Urothelium cell line (cell line): ENCODE measurements at places on chromosomes 16 and 17.

- DNase-seq: no peak
Measured at GRCh38 chr17:30443721-30444120, 33.5 kb upstream of the GOSR1 start.

DNA sequence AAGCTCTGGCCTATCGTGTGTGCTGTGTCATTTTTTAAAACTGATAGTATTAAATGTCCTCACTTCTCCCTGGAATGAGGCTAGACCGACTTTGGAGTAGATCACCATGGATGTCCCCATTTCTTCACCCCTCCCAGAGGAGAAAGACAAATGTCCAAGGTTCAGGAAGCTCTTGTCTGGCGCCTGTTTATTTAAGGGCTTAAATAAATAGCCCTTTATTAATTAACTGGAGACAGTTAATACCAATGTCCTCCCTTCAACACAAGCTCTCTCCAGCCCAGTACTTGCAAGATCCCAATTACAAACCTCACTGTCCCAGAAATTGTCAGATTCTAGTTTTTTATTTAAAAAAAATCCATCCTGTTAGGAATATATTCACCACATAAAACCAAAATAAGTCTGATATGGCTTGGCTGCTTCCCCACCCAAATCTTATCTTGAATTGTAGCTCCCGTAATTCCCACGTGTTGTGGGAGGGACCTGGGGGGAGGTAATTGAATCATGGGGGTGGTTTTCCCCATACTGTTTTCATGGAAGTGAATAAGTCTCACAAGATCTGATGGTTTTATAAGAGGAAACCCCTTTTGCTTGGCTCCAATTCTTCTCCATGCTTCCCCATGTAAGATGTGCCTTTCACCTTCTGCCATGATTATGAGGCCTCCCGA lies 344.4 kb downstream of the SHISA9 start:
- DNase-seq: no peak

- peak; percentile 24 for DNase-seq
Measured at GRCh38 chr17:30905742-30906100, 317 bp downstream of the TEFM start.

DNA sequence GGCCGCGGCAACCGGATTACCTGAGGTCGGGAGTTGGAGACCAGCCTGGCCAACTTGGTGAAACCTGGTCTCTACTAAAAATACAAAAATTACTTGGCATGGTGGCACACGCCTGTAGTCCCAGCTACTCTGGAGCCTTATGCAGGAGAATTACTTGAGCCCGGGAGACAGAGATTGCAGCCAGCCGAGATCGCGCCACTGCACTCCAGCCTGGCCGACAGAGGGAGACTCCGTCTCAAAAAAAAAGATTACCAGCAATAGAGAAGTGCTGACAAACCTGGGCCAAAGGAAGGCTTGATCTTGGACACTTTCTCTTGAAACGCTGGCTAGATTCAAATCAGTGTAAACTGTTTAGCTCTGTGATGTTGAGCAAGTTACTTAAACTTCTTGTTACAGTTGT lies 4.3 kb downstream of the MT1H start:
- DNase-seq: no peak

DNA sequence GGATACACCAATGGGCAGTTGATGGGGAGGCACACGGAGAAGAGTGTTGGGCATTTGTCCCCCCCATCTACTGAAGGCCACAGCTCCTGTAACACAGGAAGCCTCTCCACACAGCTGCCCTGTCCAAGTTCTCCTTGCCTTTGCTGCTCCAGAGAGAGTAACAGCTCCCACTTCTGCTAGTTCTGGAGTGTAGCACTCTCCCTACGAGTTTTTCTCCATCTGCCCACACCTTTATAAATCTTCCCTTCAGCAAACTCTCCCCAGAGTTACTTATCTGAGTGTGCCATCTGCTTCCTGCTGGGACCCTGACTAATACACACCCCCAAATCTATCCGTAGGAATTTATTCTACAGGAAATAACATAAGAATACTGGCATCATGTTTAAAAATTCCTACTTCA lies 42.6 kb upstream of the ERN1 start:
- DNase-seq: no peak
